Renal pelvis (tissue), 12 donors: ENCODE measurements at places on chromosomes 6 and 20. TPM values are rescaled to one million over a fixed set of nuclear protein-coding genes. Genes with fewer than 3 reads are reported as not detected.

Gene KIF13A
- polyA plus RNA-seq = 33.1 TPM

DNA sequence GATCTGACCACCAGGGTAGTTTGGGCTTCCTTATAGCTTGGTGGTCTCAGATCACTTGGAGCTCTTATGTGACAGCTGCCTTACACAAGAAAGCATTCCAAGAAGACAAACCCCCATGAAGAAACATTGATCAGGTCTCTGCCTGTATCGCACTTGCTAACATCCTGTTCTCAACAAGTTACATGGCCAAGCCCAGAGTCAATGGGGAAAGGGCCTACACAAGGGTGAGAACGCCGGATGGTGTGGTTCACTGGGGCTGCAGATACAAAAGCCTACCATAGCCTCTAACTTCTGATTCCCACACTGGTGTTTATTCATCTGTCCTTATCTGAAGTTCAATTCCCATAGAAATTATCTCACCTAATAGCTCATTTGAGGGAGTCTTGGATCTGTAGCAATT lies 235.5 kb downstream of the SYNDIG1 start:
- DNase-seq = no peak

DNA sequence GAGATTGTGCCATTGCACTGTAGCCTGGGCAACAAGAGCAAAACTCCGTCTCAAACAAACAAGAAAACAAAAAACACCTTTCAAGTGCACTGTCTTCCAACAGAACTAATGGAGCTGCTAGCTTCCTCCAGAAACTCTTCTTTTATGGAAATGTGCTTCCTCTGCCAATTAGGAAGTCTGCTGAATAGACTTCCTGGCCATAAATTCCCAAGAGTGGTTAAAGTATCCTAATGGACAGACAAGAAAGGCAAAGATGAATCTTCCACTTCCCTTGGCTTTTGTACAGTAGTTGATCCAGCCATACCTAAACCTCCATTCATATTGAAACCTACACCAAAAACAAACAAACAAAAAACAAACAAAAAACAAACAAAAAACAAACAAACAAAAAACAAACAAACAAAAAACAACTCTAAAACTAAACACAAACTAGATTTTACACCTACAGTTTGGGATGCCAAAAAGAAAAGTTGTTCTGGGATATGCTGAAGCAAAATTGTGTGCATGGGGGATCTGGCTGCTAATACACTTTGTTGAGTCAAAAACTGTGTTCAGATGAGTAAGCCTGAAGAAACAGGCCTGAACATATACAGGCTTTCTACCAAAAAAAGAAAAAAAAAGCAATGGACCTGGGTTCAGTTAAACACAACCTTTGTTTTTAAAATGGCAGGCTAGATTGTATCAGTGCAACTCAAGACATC lies 59.8 kb upstream of the CARMIL1 start:
- no peak for DNase-seq

- DNase-seq = no peak
Measured at GRCh38 chr6:5173810-5174209, 86.9 kb downstream of the LYRM4 start.
